ENCODE measurements at places on chromosomes 16 and 17.

DNA sequence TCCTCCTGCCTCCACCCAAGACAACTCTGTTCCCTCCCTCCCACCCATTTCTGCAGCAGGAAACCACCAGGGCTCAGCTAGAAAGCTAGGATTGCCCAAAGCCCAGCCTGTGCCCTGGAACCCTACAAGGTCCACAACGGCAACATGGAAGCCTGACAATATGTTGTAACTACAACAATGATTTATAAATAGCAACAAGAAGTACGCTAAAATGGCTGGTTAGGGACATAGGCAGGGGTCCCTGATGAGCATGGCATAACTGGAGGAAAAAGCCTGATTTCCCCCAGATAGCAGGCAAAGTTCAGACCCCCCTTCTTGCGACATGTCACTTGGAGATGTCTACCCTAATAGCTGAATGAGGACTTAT is 6.6 kb downstream of the ST3GAL2 start:
- DNase-seq, result no peak

DNA sequence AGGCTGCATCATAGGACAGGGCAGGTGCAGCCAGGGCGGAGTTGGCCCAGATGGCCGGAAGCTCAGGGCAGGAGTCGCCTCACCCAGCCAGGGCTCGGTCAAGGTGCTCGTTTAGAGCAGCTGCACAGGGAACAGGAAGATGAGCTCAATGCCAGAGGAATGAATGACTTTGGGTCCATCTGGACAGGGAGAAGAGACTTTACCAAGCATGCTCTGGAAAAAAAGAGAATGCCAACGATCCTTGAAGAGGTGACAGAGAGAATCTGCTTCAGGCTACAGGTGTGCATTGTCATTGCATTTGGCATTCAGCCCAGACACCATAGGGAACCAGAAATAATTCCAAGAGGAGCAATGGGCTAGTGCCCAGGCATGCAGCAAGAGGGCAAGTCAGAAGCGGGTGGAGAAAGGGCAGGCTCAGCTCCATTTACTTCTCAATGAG is 6.7 kb upstream of the MPP3 start:
- no peak for DNase-seq

DNA sequence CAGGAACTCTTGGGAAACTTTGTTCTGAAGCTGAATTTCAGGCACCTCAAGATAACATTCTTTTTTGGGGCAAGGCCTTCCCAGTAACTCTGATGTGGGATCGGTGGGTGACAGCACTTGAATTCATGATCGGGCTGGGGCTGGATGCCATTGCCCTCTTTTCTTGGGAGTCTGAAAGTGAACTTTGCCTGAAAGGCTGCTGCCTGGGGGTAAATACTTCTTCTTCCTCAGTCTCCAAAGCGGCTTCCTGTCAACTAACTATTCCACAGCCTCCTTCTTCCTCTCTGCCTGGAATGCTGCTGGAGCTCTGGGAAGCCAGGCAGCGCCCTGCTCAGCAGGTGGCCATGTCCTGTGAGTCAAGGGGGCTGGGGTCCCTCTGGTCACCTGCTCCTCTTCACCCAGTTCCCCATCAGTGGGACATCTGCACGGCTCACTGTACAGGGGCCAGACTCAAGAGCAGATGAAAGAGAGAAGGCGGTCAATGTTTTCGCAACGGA is 79.5 kb downstream of the WIPI1 start:
- DNase-seq, result no peak

DNA sequence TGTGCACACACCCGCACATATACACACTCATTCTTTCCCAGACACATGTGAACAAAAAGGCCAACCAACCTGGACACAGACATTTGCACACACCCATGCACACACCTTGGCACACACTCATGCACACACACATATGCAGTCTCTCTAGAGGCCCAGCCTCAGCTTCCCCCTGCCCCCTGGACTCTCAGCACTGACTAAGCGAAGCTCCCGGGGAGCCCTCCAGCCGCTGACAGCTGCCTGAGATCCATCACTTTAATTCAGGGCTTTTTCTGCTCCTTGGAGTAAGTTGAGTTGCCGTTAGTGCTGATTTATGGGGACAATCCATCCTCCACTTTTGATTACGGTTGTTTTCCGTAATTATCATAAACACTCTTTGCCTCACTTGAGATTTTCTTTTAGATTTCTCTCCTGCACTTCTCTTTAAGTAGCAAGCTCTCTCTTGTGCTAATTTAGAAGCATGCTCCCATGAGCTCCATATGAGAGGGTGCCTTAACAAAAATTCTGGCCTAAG is 158.6 kb upstream of the CDC42EP4 start:
- DNase-seq, result no peak

- peak; percentile 48 for DNase-seq
These were observed 34.2 kb downstream of the ITGAE start for GRCh38 chr17:3766779-3767178.

DNA sequence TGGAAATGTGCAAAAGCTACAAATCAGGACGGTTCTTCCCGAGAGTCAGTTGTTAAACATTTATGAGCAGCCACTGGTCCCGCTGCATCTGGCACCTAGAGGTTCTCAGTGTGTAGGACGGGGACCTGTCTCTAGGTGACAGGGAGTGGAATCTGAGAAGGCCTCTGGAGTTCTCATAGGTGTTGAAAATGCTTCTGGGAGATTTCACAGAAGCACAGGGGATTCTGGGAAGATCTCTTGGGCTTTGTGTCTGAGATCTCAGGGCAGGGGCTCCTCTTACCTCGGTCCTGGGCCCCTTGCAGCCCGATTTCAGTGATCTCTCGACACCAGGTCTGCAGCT is 8.9 kb downstream of the ALOX15 start:
- no peak for DNase-seq

GRCh38 chr16:4314532-4315185 is 1.2 kb upstream of the GLIS2 start:
- no peak for DNase-seq

DNA sequence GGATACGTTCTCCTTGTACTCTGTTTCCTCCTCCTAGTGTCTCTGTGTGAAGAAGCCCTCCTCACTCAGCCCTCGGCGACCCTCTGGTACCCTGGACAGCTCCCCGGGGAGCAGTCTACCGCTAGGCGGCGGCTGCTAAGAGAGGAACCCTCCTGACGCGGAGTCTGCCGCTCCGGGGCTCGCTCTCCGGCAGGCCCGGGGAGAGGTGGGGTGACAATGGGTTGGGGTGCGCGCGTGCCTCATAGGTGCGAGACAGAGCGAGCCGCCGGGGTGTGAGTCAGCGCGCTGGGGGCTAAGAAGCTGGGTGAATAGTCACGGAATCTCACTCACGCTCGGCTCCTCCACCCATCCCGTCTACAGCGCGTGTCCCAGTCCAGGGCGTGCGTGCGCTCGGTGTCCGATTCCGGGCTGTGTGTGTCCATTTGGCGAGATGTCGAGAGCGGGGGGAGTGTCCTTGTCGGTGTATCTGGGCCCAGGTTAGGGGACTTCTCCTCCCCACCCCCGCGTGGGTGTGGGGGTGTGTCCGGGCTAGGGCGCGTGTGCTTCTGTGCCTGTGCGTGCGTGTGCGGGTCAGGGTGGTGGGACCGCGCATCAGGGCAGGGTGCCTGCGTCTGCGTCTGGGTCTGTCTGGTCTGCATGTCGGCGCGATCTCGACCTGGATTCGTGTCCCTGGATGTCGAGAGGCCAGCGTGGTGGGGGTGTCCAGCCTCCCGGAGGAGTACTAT is 577 bp upstream of the HS3ST2 start:
- DNase-seq, result no peak

- DNase-seq, result no peak
These were observed 61.7 kb upstream of the SMURF2 start for GRCh38 chr17:64723781-64724180.

- DNase-seq, result no peak
These were observed 114.1 kb downstream of the NOG start for GRCh38 chr17:56707312-56708219.

- no peak for DNase-seq
These were observed 74.5 kb upstream of the MYOCD start for GRCh38 chr17:12591021-12591735.

DNA sequence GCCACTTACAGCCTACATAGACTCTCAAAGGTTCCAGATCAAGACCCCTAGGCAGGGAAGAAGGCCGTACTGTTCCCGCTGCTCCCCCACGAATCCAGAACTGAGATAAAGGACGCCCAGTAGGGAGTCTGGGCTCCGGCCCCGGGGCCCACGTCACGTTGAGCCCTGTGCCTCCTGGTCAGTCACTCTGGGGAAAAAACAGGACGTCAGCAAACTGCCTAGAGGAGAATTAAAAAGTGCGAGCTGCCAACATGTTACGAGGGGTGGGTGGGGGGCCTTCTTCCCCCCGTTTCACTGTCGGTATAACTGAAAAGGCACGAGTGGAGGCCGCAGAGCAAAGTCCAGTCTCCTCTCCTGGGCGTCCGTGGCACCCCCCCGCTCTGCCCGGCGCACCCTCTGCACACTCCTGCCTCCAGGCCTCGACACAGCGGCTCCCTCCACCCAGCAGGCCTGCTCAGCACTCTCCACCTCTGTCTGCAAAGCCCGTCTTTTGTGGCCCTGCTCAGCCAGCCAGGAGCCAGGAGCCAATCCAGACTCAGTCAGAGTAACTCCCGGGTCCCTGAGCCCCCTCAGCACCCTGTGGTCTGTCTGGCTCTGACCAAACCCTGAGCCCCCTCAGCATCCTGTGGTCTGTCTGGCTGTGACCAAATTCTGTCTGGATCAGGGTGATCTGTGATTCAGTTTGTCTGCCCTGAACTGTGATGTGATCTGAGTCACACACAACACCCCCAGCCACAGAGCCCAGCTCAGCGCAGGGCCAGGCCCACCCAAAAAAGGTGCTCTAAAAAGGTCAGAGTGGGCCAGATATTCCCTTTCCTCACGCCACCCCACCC is 6.2 kb downstream of the ITGAE start:
- DNase-seq, result peak; percentile 75

GRCh38 chr17:27496437-27496943 is 40.2 kb downstream of the KSR1 start:
- no peak for DNase-seq

GRCh38 chr17:17320911-17321220 is 17.7 kb downstream of the NT5M start:
- DNase-seq, result no peak

GRCh38 chr17:29710891-29711418 is 88.2 kb upstream of the CORO6 start:
- DNase-seq, result no peak

DNA sequence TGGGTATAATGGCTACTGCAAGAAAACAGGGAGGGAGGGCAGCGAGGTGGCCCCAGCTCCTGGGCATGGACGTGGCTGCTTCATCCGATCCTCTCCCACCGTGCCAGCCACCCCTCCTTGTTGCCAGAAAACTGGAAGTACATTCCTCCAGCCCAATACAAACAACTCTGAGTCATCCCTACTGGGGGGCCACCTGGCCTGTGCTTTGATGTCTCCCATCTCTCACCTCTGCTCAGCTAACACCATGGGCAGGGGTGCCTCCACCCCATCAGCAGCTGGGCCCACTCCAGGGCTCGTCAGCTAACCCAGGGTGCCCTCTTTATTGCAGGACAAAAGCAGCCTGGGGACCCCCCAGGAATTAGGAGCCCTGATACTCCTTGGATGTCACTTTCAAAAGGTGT is 2.0 kb downstream of the RHBDF2 start:
- DNase-seq, result no peak
